ENCODE measurements at places on chromosomes 16 and 17.

DNA sequence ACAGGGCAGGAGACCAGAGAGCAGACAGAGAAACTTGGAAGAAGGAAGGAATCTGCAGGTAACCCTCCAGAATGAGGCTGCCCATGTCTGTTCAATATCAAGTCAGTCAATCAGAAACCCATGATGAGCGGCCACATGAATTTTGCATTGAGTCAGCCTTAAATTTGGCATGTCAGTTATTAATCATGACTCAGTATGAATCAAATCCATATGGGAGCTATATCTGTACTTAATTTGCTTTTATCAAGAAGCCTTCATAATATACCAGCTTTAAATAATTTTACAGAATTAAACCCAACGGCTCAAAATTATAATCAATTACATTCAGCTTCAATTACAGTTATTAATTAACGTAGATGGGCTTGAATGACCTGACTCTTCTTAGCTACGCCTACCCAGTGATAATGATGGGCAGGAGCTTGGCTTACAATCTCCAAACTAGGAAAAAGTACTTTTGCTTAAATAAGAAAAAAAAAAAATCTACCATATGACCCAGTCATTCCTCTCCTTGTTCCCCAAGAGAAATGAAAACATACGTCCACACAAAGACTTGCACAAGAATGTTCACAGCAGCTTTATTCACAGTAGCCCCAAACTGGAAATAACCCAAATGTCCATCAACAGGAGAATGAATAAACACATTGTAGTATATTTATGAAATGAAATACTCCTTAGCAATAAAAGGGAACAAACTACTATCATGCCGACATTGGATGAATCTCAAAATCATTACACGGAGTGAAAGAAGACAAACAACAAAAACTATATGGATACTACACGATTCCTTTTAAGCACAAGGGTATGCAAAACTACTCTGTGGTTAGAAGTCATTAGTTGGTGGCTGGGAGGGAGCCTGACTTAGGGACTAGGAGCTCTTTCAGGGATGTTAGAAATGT is 48.6 kb downstream of the SLC39A11 start:
- no peak for DNase-seq

GRCh38 chr17:80705988-80706387 is 161.3 kb downstream of the RPTOR start:
- no peak for DNase-seq

- DNase-seq: peak; percentile 87
Measured at GRCh38 chr17:44308320-44308818, at the start of gene RUNDC3A. TSS of gene RUNDC3A (plus strand) at chr17:44308601. CDS start at chr17:44308833, 232 bp downstream.

DNA sequence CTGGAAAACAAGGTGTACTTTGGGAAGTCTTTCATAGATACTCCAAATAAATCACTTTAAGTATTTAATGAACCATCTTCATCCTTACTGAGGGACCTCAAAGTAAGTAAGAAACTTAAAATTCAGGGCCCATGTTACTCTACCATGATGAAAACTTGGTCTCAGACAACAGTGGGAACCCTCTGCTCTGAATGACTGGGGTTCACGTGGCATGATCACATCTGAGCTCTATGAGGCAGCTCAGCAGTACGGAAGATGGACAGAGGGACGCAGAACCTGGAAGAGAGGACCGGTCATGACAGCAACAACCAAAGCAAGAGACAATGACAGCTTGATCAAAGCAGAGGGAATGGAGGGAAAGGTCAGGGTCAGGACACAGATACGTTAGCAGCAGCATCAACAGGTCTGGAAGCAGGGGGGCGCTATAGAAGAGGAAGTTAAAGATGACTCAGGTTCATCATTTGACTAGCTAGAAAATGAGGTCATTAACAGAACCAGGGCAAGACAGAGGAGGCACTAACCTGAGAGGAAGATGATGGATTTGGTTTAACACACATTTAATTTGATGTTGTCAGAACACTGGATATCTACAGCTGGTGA is 9.5 kb downstream of the XPO6 start:
- no peak for DNase-seq

GRCh38 chr16:9679213-9679767 is 502.9 kb downstream of the GRIN2A start:
- no peak for DNase-seq

DNA sequence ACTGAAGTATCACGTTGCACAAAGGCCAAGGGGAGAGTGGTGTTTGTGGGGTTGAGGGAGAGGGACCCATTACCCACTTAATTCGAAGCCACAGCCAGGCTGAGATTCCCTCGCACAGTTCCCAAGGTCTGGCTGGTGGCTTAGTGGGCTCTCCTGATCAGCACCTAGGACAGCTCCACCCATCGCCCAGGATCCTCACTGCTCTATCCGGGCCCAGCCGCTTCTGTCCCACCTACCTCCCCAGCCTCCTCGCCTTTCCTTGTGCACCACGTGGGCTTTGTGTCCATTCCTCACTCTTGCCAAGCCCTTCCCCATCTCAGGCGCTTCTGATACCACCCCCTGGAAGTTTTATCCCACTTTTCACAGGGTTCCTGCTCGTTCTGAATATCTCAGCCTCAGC is 163.5 kb downstream of the CCT6B start:
- no peak for DNase-seq

DNA sequence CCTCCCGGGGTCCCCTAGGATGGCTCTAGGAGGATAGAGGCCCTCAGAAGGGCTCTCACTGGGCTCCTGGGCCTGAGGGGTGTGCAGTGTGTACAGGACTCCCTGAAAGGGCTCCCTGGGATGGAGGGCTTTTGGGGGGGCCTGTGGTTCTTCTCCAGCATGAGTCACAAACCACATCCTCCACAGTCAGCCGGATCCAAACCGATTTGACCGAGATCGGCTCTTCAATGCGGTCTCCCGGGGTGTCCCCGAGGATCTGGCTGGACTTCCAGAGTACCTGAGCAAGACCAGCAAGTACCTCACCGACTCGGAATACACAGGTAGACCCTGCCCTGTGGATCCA is 4.5 kb downstream of the TRPV2 start:
- no peak for DNase-seq

GRCh38 chr17:35046245-35046644 is 17.3 kb downstream of the RFFL start:
- no peak for DNase-seq

DNA sequence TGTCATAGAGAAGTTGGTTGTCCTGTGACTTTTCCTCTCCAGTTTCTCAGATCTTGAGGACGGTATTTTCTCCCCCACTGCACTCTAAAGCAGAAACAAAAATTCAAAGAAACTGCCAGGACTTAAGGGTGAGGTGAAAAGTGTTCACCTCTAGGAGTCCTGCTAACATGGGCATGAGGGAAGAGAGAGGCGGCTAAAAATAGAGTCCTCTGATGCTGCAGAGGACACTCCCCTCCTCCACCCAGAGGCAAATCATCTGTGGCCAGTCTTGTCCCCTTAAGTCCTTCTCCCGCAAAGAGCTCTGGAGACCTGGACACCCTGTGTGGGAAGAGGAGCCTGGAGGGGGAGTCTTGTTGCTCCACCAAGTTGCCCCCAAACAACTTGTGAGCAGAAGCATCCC is 4.7 kb upstream of the DDX19A start:
- no peak for DNase-seq

GRCh38 chr17:28394337-28395116 is 11.5 kb downstream of the SLC46A1 start:
- no peak for DNase-seq

DNA sequence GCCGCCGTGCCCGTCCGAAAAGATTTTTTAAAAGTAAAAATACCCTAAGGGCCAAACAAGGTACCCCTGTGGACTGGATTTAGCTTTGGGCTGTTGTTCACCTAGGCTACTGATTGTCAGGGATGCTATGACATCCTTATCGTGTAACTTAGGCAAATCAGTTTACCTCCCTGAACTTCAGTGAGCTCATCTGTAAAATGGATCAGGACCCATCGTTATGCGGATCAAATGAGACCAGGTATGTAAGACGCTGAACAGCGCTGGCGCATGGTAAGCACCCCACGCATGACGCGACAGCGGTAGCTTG is 658 bp upstream of the ZNF771 start:
- no peak for DNase-seq

DNA sequence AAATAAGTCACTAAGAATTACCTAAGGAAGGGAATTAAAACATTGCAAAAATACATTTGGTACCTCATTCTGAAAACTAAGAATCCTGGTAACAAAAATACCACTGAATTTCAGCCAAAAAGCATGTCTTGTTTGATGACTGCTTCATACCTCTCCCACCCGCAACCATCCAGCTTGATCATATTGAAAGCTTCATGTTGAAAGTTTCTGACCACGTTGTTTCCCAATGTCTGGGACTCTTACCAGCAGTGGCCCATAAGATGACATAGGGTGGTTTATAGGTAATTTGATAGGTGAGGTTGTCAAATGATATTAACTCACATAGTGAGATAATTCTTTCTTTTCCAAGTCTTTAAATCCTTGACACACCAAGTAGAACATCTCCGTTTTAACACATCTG is 139.3 kb downstream of the CDH11 start:
- DNase-seq: no peak

DNA sequence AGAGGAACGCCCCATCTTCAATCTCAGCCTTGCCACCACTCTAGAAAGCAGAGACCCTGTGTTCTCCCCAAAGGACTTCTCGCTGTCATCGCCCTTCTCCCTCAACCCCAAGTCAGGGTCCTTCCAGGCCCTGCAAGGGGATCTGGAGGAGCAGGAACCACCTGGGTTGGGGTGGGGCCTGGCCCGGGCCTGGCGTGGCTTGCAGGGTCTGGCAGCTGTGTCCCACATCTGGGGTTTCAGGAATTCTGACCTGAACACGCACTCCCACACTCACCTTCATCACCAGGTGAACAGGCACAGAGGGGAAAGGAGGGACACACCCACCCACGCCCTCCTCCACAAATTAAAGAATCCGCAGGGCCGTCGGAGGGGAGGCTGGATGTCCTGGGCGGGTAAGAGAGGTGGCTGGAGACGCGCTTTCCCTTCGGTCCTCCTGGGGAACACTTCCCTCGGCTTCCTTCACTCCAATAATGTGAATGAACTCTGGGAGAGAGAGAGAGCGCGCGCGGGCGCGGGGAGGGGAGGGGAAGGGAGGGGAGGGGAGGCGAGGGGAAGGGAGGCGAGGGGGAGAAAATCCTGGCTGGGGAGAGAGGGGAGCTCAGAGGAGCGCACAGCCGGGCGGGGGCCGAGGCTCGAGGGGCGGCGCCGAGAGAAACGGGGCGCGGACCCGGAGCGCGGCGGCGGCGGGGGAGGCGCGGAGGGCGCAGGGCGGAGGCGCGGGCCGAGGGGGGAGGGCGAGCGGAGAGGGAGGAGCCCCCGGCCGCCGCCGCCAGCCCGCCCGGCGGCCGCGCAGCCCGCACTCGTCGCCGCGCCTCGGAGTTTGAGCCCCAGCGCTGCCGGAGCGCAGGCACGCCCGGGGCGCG is at the start of gene CACNG4:
Gene CACNG4 (plus strand): TSS at position 799 of the 863 bp plus-strand sequence. CDS start 205 bp downstream, outside the sequence.
- DNase-seq: no peak

DNA sequence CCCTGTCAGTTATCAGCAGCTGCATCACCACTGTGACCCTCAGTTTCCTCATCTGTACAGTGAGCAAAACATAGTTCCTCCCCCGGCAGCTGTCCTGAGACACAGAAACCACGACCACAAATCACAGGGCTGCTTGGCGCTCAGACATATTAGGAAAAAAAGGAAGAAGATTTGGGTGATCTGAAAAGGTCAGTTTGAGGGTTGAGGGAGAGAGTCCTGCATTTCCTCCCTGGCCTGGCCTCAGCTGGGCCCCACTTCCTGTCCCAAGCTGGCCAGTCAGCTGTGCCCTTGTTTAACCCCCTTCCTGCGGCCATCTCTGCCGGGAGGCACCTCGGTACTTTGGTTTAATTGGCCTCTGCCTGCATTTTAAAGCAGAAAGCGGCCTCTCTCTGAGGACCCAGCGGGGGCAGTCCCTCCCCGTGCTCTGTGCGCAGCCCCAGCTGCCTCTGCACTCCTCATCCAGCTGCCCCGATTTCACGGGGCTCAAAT is 24.0 kb upstream of the CIBAR2 start:
- peak; percentile 43 for DNase-seq

GRCh38 chr17:45413498-45413923 is 19.2 kb downstream of the ARHGAP27 start:
- DNase-seq: no peak

- no peak for DNase-seq
Measured at GRCh38 chr17:49545007-49545660, 30.5 kb upstream of the NXPH3 start.

DNA sequence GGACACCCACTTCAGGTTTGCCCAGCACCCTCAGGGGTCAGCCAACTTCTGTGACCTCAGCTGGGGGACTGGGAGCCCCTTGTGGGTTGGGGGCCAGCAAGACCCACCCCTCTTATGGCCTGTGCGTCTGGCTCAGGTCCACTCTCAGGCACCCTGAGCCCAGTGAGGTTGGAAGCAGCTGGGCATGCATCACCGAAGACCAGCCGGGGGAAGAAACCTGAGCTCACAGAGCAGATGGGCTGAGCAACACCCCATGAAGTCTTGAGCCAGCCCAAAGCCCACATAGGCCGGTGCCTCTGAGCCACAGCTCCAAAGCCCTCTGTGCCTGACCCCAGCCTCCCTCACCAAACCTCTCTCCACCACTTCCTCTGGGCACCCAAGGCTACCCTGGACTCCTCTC is 166.7 kb downstream of the RBFOX3 start:
- DNase-seq: no peak

- DNase-seq: no peak
Measured at GRCh38 chr16:13797718-13798117, 122.2 kb upstream of the ERCC4 start.

DNA sequence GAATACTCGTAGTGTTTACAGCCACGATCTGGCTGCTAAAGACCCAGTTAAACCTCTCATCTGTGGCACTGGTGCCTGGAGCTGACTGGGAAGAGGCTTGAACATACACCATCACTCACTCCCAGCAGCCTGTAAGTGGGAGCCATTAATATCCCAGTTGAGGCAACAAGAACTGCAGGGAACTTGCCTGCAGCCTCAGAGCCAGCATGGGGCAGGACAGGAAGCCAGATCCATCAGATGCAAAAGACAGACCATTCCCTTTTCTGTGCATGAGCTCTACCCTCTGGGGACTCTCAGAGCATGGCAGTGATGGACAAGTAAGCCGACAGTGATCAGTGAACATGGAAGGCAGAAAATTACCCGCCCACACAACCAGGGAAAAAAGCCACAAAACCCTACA is 91.8 kb downstream of the TMEM132E start:
- DNase-seq: no peak

- no peak for DNase-seq
Measured at GRCh38 chr17:80552523-80552922, 7.9 kb downstream of the RPTOR start.

DNA sequence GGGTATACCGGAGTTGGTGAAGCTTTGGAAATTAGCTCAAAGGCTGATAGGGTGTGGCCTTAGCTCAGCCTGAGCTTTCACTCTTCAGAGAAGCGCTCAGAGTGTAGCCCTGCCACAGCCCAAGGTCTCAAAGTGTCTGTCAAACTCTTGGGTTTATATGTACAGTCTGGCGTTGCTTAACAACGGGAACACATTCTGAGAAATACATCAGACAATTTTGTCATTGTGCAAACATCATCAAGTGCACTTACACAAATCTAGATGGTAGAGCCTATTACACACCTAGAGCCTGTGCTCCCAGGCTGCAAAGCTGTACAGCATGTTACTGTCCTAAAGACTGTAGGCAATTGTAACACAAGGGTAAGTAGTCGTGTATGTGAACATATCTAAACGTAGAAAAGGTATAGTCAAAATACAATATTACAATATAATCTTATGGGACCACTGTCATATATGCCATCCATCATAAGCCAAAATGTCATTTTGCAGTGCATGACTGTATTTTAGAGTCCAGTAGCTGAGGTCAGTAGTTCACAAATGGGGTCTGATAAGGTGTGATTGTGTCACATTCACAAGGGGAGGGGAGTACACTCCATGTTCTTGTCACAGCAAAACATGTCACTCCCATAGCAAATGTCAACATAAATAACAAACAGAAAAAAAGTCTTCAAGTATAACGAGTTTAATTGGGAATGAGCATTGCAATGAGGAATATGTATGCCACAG is 20.6 kb downstream of the CHAD start:
- no peak for DNase-seq
